ENCODE measurements at places on chromosomes 5 and 9.

GRCh38 chr5:179201986-179202385 is 141.8 kb downstream of the ZNF354C start:
- no peak for DNase-seq

DNA sequence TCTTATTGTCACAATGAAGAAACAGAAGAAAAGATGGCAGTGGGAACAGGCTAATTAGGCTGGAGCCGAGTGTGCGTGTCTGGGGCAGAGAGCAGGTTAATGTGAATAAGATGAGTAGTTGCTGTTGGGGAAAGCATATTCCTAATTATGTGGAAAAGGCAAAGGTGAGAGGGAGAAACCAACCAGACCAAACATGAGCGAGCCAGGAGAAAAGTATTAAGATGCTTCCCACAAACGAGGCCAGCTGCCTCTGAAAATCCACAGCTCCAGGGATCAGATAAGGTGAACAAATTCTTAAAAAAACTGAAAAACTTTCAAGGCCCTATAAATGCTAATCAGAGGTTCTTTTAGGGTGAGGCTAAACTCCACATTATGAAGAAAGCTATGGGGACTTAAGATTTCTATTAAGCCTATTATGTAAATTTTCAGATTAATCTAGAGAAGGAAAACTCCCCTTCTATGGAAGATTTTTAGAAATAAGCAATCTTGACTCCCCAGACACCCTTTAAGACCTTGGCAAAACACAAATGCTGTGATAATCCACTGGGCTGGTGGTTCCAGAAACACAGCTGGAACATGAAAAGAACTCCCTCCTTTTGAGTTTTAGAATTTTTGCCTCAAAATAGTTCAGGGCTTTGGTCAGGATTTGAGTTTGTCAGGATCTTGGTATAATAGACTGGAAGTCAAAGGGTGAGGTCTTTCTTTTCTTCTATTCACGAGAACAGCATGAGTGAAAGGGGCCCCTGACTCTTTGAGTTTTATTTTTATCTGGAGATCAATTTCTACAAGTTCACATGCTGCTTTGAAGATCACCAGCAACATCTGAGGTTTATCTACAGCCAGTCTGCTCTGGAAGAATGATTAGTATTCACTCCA is 238.1 kb downstream of the SPOCK1 start:
- no peak for DNase-seq

GRCh38 chr5:31469886-31470285 is 62.0 kb downstream of the DROSHA start:
- no peak for DNase-seq

GRCh38 chr5:107408564-107408963 is 262.2 kb downstream of the EFNA5 start:
- no peak for DNase-seq

GRCh38 chr9:85276741-85277140 is 465.0 kb downstream of the AGTPBP1 start:
- DNase-seq = no peak

DNA sequence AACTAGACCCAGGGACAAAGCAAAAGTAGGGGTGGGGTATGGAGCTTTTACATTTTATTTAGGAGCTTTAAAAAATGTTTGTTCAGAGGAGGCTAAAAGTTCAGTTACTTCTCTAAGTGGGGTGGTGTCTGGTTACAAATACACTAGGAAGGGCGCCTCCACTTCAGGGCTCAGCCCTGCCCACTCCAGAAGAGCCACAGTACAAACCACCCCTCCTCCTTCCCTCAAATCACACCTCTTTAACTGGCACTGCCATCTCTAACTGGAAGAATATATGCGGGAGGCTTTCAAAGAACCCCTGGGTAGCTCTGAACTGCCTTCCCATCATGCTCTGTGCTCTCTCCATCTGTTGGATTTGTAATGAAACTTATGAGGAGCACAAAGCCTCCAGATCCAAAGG is 98.8 kb upstream of the NFIB start:
- no peak for DNase-seq

DNA sequence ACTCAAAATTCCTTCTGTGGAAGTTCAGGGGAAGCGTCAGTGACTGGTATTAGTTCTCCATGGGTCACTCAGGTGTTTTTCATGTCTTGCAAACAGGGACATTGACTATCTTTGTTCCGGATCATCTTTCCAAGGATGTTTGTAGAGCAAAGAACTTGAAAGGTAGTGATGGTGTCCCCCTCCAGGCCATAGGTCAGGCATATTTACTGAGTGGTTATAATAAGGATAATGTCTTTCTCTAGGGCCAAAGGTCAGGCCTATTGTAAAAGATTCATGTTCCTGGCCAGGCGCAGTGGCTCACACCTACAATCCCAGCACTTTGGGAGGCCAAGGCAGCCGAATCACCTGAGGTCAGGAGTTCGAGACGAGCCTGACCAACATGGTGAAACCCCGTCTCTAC is 614.8 kb downstream of the KIF4B start:
- no peak for DNase-seq

- DNase-seq = no peak
These were observed 38.2 kb upstream of the ARSB start for GRCh38 chr5:79023348-79023747.

DNA sequence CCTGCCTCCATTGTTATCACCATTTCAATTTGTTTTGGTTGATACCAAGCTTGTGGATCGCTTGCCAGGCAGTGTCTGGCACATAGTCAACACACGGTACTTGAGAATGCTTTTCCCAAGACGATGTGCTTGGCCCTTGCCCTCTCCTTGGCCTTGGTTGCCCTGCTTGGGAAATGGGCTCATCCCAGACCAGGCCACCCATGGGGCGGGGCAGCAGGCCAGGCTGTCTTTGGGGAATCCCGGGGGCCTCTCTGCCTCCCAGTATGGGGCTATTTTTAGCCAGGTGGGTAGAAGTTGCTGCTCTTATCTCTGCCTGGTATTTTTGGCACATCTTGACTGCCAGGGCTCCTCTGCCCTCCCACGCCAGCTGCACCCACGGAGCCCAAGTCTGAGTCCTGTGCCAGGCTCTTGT is 49.9 kb downstream of the LMX1B start:
- no peak for DNase-seq

All from endodermal cell (in vitro differentiated cells).